ENCODE measurements at places on chromosomes 5 and 9.

DNA sequence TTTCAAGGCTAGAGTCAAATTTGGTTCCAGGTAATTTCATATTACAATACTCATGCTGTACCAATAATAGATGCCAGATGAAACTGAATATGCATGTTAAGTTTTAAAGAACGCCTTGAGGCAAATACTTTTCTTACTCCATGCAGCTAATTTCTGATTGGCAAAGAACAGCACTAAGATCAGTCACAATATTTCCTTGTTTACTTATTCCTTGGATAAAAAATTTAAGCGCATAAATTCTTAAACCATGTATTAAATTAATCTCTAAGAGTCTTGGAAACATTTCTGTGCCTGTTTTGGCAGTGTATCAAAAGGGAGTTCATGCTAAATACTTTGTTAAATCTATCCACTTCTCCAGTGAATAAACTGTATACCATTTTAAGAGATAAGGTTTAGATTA is 173.5 kb downstream of the SLC12A2 start:
- DNase-seq, result no peak

DNA sequence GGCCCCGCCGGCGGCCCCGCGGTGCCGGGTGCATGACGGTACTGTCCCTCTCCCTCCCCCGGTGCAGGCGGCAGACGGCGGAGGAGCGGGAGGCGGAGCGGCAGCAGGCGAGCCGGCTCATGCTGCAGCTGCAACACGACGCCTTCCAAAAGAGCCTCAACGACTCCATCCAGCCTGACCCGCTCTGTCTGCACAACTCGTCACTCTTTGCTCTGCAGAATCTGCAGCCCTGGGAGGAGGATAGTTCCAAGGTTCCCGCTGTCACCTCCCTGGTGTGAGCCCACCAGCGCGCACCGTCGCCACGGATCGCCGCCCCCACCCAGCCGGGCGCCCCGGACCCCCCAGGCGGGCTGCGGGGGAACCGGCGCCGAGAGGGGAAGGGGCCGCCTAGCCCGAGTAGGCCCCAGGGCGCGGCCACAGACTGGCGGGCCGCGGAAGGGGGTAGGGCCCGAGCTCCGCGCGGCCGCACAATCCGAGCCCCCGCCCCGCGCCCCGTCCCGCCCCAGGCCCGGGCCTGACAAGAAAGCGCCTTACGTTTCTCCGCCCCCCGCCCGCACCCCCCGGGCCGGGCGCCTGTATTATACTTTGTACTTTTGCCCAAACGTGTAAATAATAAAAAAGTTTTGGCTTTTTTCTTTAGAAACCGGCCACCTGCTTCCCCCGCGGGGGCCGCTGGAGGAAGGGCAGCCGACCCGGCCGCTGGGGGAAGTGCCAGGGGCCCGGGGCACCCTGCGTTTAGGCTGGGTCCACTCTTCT is 2.5 kb downstream of the TLX3 start:
- DNase-seq, result no peak

GRCh38 chr5:88509403-88509802 is 240.8 kb upstream of the TMEM161B start:
- no peak for DNase-seq

GRCh38 chr9:19208653-19209052 is 21.8 kb upstream of the DENND4C start:
- DNase-seq, result no peak

GRCh38 chr9:37371565-37372464 is 50.7 kb upstream of the GRHPR start:
- no peak for DNase-seq

DNA sequence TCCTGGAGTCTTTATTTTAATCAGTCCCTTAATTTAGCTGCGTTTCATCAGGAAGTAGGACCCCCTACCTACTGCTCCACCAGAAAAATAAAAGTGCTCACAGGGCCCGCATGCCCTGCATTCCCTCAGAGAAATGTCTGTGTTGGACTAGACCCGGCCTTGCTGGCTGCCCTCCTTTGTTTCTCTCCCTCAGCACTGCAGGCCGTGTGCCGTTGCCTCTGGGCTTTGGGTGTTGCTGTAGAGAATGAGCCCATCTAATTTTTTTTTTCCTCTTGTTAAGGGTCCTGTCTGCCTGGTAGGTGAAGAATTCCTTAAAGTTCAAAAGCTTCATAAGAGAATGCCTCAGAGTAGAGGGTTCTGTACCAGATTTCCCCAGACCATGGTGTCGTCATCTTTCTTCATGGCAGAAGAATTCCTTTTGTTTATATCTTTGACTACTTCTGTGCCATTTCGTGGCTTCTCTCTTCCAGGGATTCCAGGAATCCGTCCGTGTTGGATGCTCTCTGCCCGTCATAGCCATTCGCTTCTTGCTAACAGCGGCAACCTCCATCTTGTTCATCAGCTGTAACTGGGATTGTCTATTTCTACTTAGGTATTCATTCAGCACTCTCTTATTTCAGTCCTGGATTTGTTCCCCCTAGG is 49.8 kb upstream of the ANGPTL2 start:
- DNase-seq, result no peak

GRCh38 chr9:2599896-2600295 is 21.7 kb upstream of the VLDLR start:
- no peak for DNase-seq

DNA sequence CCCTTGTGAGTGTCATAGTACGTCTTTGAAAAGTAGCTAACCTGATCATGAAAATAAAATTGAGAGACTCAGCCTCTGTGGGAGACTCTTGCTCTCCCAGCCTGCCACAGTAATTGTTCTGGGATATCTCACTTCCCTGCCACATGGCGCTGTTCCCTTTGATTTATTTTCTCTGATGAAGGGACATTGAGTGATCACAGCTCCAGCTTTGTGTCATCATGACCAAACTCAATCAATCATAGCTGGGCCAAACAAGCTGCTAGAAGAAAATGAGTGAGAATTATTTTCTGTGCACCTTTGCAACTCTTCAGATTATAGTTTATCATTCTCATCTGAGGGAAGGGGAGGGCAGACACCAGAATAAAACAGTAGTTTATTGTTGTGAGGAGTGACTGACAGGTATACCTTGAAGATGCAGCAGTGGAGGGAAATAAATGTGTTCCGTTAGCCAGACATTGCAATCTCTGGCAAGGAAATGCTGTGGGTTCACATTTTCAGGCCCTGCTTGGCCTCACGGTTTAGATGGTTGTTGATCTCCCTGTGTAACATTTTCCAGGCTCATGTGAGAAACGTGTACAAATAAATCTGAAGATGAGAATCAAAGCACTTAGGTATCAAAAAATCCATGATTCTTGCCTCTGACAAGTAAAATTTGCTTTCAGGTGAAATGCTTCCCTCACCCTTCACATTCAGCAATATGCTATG is 174.7 kb upstream of the FBXL17 start:
- DNase-seq, result no peak

- no peak for DNase-seq
Observed at GRCh38 chr9:84517026-84517425, 152.5 kb upstream of the NTRK2 start.

DNA sequence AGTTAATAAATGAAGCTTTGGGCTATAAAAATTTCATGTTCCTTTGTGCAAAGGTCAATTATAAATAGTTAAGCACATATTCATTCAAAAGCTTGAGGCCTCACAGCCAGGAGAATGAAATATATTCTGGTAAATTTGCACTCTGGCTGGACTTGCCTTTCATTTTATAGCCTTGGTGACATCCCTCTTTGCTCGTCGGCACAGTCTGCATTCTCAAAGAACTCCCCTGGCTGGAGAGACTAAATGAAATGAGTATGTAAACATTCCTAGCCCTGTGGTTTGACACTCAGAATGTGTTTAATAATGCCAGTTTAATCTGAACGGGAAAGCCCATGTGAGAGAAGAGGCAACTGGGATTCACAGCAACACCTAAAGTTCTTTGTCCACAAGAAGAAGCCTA is 285.6 kb downstream of the BRINP1 start:
- DNase-seq, result no peak

DNA sequence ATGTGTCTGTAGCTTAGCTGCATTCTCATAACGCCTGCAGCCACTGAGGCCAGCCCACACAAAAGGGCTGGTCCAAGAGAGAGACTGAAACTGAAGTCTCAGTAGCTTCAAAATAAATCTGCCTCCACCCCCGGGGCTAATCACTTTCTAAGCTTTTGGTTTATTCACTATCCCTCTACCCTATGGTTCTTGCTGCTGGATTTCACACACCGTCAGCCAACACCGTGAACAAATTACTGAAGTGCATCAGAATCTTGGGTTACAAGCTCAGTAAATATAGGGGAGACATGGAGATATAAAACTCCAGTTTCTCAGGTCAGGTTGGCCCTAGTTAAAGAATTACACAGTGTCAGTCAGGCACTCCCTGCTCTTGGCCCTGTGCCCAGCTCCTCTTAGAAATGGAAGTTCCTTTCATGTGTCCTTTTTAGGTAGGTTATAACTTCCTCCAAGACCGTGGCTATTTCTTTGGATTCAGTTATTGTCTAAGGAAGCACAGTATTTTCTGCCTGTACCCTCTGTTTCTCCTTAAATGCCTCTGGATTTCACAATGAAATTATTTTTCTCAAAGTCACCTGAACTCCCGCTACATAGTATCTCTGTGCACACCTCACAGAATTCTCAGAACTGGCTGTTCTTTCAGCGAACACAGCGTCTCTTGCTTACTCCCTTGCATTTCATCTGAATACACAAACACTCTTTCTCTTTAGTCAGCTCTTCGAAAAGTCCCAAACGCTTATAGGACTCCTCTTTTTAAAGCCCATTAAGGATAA is 112.5 kb downstream of the FAM174A start:
- DNase-seq, result no peak

DNA sequence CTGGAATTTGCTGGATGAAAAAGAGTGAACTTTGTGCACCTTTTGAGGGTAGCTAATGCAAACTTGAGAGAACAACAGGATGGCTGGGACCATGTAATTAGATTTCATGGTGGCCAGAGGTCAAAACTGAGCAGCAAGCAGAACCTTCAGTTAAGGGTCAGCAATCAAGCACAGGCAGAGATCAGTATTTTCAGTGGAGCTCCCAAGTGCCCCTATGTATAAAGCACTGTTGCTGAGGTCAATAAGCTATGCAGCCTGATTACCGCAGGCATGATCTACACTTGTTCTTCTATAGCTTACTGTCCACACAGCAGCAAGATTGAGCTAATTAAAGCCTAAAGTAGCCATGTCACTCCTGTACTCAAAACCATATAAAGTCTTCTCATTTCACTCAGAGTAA is 62.1 kb upstream of the TMC1 start:
- no peak for DNase-seq

DNA sequence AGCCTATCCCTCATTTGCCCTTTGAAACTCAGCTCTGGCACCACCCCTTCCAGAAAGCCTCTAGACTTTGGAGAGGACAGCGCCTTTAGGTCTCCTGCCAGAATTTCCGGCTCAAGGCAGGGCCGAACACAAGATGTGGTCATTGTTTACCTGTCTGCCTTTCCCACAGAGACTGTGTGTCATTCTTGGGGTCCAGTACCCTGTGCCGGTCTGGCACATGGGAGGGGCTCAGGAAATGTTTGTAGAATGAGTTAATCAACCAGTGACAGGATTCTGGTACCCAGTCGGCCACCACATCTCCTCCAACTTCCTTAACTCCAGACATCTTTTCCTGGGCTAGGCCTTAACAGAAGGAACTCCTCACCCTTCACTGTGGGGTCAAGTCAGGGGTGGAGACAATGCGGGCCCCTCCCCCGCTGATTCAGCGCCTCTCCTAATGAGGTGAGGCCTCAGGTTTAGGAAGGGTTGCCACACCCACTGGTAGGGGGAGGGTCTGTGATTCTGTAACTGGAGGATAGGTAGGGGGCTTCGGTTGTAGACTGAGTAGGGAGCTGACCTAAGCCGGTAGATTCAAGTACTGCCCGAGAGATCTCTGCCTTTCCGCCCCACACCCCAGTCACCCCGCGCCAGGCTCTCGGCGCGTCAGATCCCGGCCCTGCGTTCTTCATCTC is 29.3 kb downstream of the PCDH1 start:
- no peak for DNase-seq

- no peak for DNase-seq
Observed at GRCh38 chr9:23375511-23375910, 450.5 kb downstream of the ELAVL2 start.

GRCh38 chr5:10838038-10838437 is 77.0 kb upstream of the DAP start:
- no peak for DNase-seq

DNA sequence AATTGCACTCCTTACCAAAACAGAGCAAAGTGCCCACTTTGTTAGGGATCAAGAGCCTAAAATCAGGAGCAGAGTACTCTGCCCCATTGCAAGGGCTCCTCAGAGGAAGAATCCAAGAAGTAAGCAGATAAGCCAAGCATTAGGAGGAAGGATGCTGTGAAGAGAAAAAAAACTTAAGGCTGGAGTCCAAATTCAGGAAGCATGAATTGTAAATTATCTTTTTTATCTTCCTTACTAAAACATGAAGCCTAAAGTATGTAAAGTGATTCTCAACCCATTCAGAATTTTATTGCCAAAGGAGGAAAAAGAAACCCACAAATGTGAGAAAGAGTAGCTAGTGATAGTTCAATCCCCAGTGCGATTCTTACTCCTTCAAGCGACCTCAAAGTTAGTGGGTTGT is 523.9 kb downstream of the TAF11L14 start:
- DNase-seq, result no peak

GRCh38 chr9:78074385-78075291 is 43.0 kb upstream of the GNAQ start:
- DNase-seq, result no peak
